Muscle of leg (tissue), 16 donors: ENCODE measurements at places on chromosomes 4 and X.

DNA sequence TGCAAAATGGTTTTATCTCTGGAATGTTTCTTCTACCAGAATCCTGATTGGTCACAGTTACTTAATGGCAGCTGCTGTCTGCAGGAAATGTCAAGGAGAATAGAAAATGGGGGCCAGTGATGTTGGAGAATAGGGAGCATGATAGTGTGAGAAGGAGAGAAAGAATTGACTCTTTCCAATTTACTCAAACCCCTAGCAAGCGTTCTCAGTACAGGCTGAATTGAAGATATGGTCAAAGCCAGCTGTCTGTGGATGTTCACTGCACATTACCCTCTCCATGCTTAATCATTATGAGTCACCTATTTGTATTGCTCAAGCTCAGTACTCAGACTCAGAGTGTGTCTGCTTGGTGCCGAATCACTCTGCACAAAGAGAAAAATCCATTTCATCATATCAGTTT lies 57.8 kb upstream of the FAM47B start:
- DNase-seq = peak; percentile 44

DNA sequence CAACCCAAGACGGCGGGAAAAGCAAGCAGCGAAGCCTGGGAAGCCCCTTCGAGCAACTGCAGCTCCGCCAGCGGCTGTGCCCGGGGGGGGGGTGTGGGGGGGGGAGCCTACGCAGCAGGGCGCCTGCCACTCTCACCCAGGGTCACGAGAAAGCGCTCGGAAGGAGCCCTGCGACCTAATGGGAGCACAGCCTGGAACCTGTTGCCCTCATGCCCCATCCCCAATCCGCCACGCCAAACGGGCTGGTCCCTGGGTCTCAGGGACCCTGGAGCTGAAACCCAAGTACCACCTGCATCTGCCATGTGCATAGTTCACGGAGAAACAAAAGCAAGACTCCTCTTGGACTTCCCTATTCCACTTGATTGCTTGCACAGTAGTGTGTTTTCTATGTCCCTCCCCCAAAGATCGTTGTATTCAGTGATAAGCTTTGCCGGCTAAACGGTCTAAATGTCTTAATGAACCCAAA lies 359 bp upstream of the GAB3 start:
- DNase-seq = peak; percentile 19

- DNase-seq = no peak
Observed at GRCh38 chr4:176981551-176981950, 188.8 kb upstream of the VEGFC start.

GRCh38 chrX:14015941-14016340 lies 13.8 kb downstream of the GEMIN8 start:
- no peak for DNase-seq

DNA sequence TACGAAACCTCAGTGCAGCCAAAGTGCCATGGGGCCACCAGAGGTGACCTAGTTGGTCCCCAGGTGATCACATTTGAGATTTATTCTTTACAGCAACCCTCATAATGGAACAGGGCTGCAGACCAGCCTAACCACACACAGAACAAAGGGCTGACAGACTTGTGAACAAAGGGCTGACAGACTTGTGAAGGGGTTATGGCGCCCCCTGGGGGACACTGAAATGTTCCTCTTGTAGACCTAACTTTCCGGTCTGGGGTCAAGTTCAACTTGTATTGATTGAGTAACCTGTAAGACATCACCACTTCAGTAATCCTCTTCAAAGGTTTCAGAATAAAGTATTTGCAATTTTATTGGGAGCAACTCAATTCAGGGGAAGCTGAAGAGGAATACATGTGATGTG lies 175.9 kb upstream of the RPS6KA3 start:
- peak; percentile 73 for DNase-seq
